NCI-H2107 (cell line): ENCODE measurements at places on chromosomes 11 and 22.
A peak's percentile ranks its signal among the peaks of the same experiment; 100 is the strongest.

DNA sequence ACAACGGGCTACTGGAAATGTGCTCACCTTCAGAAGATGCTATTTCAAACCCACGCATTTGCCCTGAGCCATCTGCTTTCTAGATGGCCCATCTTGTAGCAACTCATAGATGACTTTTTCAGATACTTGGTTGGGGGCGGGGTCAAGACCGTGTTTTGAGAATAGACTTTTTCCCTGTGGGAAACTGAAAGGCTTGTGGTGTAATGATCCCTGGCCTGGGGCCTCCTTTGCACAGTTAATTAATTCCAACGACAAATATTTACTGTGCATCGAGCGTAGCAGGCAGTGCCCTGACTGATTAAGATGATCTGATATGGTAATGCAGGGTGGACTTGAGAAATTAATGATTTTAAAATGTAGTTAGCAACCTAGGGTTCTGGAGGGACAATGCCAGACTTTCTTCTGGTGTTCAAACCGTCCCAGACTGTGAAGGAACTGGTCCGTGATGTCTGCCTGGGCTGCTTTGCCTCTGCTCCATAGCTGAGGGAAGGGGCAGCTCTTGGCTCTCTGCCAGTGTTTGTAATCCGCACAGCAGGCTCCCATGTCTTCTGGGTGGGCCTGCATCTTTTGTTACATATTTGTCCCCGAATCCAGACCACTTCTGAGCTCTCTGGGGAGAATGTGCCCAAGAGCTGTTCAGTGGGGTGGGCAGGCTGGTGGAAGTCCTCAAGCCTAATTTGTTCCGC is 84.8 kb downstream of the ADAMTS15 start:
- DNase-seq, result no peak

- no peak for DNase-seq
Measured at GRCh38 chr11:13043912-13044628, 35.0 kb downstream of the RASSF10 start.

DNA sequence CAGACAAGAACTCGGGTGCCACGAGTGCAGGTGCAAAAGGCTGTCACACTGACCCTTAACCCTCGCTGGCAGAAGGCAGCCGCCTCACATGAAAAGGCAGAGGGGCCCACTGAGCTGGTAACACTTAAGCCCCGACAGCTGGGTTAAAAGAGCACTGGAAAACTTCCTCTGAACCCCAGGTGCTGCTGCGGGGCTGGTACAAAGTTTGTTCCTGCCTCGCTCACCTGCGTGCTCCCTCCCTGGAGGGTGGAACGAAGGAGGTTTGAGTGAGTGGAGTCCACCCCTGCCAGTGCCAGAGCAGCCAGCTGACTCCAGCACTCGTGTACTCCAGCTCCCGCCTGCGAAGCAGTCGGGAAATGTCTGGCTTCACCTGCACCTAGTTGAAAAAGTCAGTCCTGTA is 12.6 kb downstream of the SULT4A1 start:
- no peak for DNase-seq

DNA sequence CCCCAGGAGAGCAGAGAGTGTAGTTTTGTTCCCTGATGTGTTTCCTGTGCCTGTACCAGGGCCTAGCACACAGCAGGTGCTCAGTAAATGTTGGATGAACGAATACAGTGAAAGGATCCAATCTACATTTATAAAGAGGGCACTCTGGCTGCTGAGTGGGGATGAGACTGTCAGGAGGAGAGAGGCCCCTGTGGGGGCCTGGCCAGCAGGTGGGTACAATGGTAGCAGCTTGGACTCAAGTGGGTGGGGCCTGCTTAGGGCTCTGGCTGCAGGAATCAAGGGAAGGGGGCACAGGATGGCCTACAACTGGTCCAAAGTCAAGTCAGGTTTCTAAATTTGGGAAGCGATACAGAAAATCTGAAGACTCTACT is 156.6 kb upstream of the GRK3 start:
- no peak for DNase-seq

GRCh38 chr11:121844016-121844415 is 272.0 kb downstream of the BLID start:
- no peak for DNase-seq

DNA sequence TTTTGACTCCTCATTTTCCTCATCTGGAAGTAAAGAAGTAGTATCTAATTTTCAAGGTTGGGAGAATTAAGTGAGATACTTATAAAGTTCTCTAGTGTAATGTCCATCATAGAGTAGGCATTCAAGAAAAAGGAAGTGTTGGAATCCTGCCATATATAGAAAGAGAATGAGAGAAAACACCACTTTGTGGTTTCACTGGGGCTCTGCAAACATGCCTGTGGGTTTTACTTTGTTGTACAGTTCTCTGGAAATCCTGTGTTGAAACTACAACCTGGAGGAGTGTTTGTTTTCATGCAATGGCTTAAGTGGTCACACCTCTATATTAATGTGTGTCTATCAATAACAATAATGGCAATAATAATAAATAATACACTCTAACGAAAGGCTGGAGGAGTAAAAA is 741.7 kb downstream of the NELL1 start:
- DNase-seq, result peak; percentile 5

- DNase-seq, result no peak
Measured at GRCh38 chr11:63719987-63720386, 38.7 kb downstream of the RTN3 start.

DNA sequence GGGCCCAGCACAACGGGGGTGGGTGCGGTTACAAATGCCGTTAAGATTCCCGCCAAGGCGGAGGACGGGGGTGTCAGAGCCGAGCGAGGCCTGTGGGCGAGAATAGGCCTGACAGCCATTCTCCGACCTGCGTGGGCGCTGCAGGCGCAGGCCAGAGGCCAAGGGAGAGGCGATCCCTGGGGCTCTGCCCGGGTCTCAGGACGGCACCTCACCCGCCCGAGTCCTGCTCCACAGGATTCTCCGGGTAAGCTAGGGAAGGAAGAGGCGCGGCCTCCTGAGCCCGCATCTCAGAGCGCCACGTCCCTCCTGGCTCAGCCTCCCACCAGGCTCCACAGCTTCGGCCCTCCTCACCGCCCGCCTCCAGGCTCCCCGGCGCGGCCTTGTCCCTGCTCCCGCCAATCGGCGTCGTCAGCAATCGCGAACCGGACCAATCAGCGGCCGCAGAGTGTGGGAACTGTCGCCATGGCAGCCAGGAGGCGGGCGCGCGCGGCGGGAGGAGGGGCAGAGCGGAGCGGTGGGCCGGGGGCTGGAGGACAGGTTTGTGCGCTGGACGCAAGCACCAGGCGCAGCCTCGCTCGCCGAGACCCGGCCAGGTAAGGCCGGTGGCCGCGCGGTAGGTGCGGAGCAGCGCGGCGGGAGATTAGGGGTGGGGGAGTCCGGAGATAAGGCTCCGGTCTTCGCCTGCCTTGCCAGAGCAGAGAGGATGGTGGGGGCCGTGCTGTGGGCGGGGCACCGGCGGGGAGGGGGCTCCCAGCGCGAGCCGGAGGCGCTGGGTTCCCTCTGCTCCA is at the start of gene NUCB2:
NUCB2 (plus strand) TSS at position 504 of the 788 bp plus-strand sequence. CDS start 18,585 bp downstream, outside the sequence.
- DNase-seq, result peak; percentile 97

GRCh38 chr11:75677909-75678308 is 9.1 kb upstream of the MAP6 start:
- DNase-seq, result no peak

DNA sequence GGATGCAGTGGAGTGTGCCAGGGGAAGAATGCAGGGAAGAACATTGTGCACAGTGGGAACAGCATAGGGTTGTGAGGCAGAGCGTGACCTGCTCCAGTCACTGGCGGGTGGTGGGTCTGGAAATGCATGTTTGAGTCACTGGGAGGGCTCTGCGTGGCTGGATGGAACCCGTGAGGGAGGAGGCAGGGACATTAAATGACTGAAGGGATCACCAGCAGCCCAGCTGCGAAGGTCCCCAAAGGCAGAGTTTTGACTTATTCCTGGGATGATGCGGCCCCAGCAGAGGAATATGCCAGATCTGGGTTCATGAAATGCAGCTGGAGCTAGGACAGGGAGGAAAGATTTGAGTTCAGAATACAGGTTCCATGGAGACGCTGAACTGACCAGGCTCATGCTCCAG is 104.0 kb upstream of the FGF3 start:
- no peak for DNase-seq

DNA sequence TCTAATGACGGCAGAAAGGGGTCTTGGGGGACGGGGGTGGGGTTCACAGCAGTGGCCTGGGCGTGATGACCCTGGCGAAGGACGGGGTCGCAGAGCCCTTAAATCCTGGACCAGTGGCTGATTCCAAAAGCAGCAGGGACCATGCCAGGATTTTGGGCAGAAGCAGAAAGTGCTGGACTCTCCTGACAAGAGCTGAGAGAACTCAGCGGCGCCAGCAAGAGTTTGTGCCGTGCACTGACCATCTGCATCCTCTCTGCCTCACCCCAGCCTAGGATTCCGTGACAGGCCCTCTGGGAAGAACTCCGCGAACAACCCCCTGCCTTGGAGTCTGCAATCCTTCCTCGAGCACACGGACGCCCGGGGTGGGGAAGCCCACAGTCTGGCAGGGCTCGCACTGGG is 644 bp upstream of the NDUFV1 start:
- DNase-seq, result no peak

GRCh38 chr22:46641811-46642266 is 21.7 kb downstream of the GRAMD4 start:
- no peak for DNase-seq

DNA sequence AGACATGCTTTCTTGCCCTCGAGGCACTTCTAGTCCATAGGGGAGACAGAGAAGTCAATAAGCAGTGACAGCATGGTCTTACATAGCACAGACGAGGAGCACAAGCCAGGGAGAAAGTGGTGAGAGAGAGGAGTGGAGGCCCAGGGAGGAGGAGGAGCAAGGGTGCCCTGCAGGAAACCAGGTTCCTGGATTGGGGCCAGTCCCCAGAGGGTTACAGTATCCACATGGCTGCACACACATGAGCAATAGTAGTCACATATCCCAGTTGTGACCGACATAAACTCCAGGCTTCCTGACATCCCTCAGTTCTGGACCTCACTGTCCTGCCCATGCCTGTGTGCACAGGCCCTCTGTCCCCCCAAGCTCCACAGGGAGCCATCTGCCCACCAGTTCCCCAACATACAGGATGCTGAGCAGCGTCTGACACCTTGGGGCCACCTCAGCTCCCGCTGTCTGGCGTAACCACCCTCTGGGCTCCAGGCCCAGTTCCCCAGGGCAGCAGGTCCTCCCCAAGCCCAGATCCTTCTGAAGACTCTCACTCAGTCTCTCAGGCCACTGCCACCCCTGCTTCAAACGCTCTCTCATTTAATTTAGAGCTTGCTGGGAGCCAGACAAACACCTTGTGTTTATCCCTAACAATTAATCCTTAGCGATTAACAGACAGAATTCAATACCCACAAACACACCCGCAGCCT is 53.7 kb downstream of the DSCAML1 start:
- no peak for DNase-seq

GRCh38 chr11:120344302-120345004 is 8.2 kb downstream of the ARHGEF12 start:
- DNase-seq, result no peak

- no peak for DNase-seq
Measured at GRCh38 chr11:61533039-61533375, 24.5 kb downstream of the LRRC10B start.

GRCh38 chr11:8018484-8019313 is 31.6 kb downstream of the EIF3F start:
- DNase-seq, result no peak

- no peak for DNase-seq
Measured at GRCh38 chr11:126479178-126479930, 123.9 kb downstream of the ST3GAL4 start.
